ENCODE measurements at places on chromosomes 5 and 9.

DNA sequence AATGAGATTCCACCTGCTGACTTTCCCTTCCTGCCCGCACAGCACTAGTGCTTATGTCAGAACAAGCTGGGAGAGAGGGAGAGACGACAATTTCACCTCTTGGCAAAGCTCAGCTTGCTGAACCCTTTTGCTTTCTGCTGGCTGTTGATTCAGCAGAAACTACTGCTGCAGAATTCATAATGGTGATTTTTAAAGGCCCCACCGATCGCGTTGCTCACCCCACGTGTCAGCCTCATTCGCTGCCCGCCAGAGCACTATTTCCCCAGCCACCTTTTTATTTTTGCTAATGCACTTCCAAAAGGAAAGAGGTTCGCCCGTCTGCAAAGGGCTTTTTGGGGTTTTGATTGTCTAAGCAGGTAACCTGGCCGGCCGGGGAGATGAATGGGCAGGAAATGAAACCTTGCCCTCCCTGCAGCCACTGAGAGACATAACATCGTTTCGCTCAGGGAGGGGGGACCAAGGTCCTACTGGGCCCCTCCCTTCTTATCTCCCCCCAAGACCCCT, 1.3 kb downstream of the PPP2R2B start:
- DNase-seq: no peak

GRCh38 chr5:157303667-157304327, 37.9 kb downstream of the CYFIP2 start:
- no peak for DNase-seq

DNA sequence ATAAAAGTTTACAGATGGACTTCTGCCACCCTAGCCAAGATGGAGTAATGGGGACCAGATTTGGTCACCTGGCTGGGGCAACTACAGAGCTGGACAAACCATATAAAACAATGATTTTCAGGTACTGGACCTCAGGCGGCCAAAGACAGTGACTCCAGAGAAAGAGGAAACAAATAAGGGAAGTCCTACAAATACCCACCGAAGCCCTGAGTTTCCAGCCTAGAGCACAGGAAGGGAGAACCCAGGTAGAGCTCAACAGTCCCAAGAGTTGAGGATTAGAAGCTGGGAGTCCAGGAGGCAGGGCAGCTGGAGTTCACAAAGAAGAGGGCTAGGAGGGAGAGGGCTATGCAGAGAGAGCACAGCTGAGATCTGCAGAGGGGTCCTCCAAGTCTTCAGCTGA, 106.7 kb upstream of the NR5A1 start:
- no peak for DNase-seq

DNA sequence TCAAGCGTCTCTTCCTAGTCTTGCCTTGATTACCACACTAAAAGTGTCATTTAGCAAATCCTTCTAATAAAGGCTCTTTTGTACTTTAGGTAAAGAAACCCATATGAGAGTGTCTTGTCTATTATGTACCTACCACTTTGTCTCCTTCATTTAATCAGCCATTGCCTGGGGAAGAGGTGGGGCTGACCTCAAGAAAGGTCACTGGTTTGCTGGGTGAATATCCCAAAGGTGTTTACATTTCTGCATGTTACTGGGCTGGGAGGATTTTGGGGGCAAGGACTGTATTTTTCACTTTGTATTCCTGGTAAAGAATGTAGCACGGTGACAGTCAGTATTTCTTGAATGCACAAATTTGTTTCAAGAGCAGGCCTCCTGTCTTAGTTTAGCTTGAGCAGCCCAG, 11.9 kb upstream of the RPS23 start:
- no peak for DNase-seq

All from LoVo (cell line).